GM03348 (cell line): ENCODE measurements at places on chromosomes 1 and 21.

DNA sequence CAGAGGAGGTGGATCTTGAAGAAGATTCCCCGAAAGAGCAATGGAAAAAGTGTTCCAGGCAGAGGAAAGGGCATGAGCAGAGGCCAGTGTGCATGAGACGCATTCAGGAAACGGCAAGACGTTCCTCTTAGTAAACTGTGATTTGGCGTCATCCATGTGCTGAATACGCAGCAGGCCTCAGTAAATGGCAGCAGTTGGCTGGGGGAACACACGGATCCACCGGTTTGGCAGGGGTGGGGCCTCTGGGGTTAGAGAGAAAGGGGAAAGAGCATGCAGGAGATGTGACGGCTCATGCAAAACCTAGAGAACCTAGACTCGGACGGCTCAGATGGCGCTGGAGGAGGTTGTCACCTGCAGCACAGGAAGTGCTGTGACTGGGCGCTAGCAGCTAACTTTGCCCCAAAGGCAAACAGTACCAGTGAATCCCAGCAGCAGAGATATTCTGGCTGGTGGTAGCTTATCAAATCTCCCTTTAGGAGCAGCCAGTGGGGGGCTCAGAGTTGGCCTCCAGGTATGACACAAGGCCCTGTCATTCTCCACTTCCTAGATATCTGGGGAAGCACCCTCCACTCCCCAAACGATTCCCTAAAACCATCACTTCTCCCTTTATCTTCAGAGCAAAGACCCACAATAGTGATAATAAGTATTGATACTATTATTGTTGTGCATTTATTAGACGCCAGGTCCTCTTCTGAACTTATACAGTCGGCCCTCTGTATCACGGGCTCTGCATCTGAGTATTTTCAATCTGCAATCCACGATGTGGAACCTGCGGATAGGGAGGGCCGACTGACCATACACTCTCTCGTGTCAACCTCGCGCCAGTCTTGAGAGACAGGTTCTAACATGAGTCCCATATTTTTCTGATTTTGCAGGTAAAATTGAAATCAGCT, 7.6 kb downstream of the LAPTM5 start:
- no peak for DNase-seq

DNA sequence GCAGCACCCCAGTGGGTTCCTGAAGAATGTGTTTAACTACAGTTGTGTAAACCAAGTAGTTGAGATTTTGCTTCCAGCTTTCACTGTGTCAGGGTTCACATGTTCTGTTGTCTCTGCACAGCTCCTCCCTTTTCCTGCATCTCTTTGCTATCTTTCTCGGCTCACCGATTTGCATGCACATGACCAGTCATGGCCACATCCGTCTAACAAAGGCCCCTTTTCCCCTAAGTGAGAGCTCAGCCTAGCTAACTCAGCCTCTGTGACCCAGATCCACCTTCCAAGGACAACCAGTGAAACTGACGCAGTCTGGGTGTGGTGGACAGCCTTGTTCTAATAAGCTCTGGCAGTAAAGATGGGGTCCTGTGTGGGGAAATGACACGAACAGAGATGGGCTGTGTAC, 101.1 kb downstream of the ZP4 start:
- no peak for DNase-seq

- peak; percentile 33 for DNase-seq
Measured at GRCh38 chr1:179353546-179353945, 12.2 kb upstream of the AXDND1 start.

DNA sequence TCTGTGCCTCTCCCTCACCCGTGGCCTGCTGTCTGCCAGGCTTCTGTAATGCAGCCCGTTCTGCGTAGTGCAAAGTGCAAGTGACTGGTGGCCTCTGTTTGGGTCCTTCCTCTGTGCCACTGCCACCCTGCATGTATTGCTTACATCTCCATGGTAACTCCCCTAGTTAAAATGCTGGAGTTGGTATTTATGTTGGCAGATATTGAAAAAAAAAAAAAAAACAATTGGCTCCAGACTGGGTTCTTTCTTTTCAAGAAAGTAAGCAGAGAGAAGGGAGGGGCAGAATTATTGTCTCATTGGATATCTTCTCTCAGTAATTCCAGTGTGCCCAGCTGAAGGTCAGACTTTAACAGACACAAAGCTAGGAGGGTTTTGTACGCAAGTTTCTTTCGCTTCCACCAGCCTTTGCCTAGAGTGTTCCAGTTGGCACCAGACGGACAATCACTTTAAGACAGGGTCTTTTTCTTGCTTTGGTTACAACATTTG, 242.3 kb downstream of the PBX1 start:
- no peak for DNase-seq

- no peak for DNase-seq
Measured at GRCh38 chr1:9062021-9062471, 7.4 kb downstream of the SLC2A5 start.

DNA sequence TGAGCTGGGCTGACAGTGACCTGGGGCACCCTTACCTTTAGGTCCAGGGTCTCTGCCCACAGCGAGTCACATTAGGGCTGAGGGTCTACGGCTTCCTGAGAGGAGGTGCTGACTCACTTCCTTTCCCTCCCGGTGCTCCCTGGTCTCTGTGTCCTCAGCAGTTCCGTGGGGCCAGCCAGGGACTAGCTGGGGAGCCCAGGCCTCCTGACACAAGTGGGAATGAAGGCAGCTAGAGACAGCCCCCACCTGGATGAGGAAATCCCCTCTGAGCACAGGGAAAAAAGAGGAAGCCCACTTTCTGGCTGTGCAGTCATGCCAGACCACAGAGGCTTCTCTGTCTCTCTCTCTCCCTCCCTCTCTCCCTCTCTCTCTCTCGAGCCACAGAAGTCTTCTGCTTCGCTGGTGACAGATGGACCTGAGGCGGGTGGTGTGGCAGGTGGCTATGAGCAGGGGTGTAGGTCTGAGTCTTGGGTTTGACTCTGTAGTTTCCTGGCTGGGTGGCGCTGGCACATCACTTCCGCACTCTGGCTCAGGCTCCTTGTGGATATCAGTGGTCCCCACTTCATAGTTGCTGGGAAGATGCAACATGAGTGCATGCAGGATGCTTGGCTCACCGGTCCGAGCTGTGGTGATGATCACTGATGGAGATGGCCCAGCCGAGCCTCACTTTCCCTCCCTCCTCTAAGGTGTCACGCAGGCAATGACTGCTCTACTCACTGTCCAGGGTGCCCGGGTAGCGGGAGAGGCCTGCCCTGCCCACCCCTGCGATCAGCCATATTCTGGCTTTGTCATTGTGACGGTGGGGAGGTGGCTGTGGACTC, 3.5 kb downstream of the SLC66A1 start:
- no peak for DNase-seq

- no peak for DNase-seq
Measured at GRCh38 chr1:54361342-54361741, 44.9 kb downstream of the SSBP3 start.

- peak; percentile 11 for DNase-seq
Measured at GRCh38 chr1:101207891-101208290, 28.9 kb upstream of the S1PR1 start.

DNA sequence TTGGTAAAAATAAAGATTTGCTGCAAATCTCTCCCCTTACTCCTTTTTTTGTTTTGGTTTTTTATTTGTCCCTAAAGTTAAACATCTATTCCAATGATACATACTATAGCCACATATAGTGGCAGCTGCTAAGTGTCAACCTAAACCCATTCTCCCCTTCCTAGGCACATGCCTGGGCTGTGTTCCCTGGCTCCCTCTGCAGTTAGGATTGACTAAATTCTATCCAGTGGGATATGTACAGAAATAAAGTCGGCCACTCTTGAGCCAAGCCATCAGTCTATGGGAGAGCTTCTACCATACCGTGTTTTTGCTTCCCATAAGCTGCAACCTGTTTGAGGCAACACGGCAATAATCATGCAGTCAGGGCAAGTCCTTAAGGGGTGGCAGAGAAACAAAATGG, 23.6 kb downstream of the MCOLN3 start:
- DNase-seq = no peak

DNA sequence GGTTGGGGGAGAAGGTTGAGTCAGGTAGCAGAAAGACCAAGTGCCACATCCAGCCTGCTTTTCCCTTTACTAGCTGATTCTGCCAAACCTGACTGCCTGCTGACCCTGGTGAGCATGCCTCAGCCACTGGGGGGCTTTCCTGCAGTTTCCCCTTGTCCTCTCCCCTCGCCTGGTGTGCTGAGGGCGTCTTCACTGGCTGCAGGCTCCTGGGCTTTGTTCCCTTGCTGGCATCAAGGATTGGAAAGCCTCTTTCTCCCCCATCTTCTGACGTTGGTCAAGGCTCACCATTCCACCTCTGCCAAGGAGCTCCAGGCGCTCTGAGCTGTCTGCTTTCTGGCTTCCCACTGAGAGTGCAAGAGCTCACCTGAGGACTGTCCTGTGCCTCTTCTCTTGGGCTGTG, 28.4 kb downstream of the MAN1C1 start:
- DNase-seq = no peak

DNA sequence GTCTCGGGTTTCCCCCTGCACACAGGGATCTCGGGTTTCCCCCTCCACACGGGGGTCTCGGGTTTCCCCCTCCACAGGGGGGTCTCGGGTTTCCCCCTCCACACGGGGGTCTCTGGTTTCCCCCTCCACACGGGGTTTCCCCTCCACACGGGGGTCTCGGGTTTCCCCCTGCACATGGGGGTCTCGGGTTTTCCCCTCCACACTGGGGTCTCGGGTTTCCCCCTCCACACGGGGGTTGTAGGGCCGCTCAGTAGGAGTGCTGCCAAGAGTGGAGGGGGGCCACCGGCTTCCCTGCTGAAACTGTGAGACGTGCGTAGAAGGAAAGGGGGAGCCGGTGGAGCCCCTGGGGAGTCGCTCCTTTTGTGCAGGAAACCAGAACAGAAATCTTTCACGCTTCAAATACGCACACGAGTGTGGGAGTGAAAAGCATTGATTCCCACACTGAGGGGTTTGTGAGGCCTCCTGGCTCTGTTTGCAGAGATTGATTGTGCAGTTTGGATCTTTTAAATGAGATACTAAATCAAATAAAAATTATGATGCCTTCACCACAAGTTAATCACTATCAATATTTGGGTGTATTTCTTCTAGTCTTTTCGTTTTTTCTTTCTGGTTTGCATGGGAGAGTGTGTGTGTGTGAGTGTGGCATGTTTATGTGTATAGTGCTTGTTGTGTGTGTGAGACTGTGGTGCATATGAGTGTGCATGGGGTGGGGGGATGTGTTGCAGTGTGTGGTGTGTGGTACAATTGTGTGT, 54.3 kb upstream of the TRAPPC10 start:
- DNase-seq = no peak

GRCh38 chr1:196209983-196210382, 398.3 kb downstream of the KCNT2 start:
- peak; percentile 17 for DNase-seq

DNA sequence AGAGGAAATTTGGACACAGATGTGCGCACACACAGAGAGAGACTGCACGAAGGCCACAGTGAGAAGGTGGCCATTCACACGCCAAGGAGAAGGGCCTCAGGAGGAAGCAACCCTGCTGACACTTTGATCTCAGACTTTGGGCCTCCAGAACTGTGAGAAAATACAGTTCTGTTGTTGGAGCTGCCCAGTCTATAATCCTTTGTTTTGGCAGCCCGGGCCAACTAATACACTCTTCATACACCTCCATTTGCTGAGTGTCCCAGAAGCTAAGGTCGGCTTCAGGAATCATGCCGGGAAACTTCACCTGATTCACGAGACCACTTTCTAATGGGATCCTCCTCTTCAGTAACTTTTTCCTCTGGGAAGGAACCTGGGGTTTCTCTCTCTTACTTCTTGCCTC, 23.2 kb downstream of the HUNK start:
- DNase-seq = no peak

GRCh38 chr1:23644555-23644866, 47.1 kb upstream of the RPL11 start:
- no peak for DNase-seq

- DNase-seq = no peak
Measured at GRCh38 chr1:29186252-29186651, 4.6 kb upstream of the SRSF4 start.

- DNase-seq = no peak
Measured at GRCh38 chr1:50697440-50698421, 262.3 kb downstream of the FAF1 start.

- DNase-seq = no peak
Measured at GRCh38 chr1:221620437-221621384, 121.2 kb downstream of the DUSP10 start.

DNA sequence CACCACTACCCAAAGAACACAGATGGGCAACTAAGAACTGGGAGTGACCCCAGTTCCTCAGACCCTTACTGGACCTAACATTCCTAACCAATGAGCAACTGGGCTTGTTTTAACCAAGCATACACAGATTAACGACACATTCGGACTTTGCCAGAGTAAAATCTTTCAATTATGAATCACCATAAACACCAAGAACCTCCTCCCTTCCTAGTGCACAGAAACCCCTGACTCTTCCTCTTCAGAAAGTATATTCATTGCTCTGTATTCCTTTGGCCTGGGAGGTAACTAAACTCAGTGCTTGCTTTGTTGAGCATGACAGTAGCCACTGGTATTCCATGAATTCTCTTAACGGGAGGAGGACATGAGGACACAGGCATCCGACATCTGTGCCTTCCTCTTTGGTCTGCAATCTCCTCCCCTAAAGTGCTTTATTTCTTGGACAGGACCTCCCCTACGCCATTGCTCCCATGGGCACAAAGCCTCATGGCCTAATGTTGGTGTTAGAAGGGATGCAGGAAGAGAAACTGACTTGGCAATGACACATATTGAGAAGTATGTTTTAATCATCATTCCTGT, 42.7 kb downstream of the SEC16B start:
- DNase-seq = peak; percentile 80

- no peak for DNase-seq
Measured at GRCh38 chr1:245365095-245366020, 210.6 kb downstream of the KIF26B start.

- DNase-seq = no peak
Measured at GRCh38 chr1:41884256-41885230, 34.2 kb downstream of the HIVEP3 start.

DNA sequence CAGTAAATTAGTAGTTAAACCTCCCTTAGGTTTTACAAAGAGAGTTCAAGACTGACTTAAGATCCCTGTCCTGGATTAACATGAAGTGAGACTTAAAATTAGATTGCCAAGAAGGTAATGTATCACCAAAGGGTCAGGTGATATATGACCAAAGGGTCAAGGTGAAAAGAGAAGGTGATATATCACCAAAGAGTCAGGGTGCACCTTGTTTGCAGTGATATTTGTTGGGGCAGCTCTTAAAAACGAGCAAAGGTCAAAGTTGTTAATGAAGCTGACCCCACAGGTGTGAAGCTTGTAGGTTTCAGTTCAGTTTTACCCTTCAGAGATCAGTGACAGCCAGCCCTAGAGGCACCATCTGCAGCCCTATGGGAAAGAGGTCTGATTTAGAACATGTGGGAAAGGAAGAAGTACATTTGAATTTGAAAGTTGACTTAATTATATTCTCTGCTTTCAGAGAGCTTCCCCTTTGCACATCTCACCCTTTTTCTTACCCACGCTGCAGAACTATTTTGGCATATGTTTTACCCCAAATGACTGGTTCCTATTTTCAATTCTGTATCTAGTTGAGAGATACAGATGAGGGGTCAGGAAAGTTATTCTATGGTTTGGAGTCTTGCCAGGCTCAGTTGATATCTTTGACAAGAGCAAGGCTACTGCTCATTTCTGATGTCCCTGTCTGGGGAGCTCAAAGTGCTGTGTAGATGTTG, 170.8 kb downstream of the S1PR1 start:
- DNase-seq = no peak

- no peak for DNase-seq
Measured at GRCh38 chr1:183550915-183551314, 39.3 kb downstream of the NCF2 start.

- no peak for DNase-seq
Measured at GRCh38 chr1:17798799-17799382, 43.8 kb downstream of the ACTL8 start.

GRCh38 chr1:5264476-5264875, 610.1 kb downstream of the AJAP1 start:
- no peak for DNase-seq

GRCh38 chr1:29853716-29854330, 617.5 kb downstream of the PTPRU start:
- DNase-seq = no peak
